ENCODE measurements at places on chromosomes 11 and 22.

GRCh38 chr11:93208663-93209270 lies 11.0 kb upstream of the SLC36A4 start:
- DNase-seq, result no peak

DNA sequence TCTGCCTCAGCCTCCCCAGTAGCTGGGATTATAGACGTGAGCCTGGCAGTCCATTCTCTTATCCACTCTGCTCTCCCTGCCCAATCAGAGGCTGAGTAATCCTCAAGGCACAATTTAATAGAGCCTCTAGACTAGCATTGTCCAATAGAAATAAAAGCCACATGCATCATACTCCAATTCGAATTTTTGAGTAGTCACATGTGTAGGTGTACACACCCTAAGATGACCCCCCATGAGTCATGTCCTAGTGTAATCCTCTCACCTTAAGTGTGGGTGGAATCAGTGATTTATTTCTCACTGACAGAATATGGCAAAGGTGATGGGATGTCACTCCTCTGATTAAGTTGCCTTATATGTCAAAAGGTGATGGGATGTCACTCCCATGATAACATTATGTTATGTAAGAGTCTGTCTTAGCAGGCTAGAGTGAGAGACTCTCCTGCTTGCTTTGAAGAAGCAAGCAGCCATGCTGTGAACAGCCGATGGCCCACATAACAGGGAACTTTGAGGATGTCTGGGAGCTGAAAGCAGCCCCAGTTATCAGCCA lies 61.3 kb downstream of the MN1 start:
- no peak for DNase-seq

- no peak for DNase-seq
Observed at GRCh38 chr11:535210-535518, 212 bp downstream of the HRAS start.

- DNase-seq, result no peak
Observed at GRCh38 chr11:68447015-68447801, 13.3 kb upstream of the PPP6R3 start.

- no peak for DNase-seq
Observed at GRCh38 chr11:121431820-121432526, 20.1 kb upstream of the SORL1 start.

GRCh38 chr11:117881217-117881616 lies 4.8 kb upstream of the FXYD6 start:
- no peak for DNase-seq

- no peak for DNase-seq
Observed at GRCh38 chr22:25508161-25508560, 56.3 kb upstream of the GRK3 start.

- DNase-seq, result no peak
Observed at GRCh38 chr22:42388130-42388797, 43.9 kb downstream of the NFAM1 start.

- no peak for DNase-seq
Observed at GRCh38 chr22:23847991-23848864, 9.4 kb upstream of the DERL3 start.

GRCh38 chr11:35785287-35786167 lies 123.0 kb downstream of the TRIM44 start:
- DNase-seq, result no peak

- DNase-seq, result no peak
Observed at GRCh38 chr11:11582011-11582701, 39.6 kb downstream of the GALNT18 start.

DNA sequence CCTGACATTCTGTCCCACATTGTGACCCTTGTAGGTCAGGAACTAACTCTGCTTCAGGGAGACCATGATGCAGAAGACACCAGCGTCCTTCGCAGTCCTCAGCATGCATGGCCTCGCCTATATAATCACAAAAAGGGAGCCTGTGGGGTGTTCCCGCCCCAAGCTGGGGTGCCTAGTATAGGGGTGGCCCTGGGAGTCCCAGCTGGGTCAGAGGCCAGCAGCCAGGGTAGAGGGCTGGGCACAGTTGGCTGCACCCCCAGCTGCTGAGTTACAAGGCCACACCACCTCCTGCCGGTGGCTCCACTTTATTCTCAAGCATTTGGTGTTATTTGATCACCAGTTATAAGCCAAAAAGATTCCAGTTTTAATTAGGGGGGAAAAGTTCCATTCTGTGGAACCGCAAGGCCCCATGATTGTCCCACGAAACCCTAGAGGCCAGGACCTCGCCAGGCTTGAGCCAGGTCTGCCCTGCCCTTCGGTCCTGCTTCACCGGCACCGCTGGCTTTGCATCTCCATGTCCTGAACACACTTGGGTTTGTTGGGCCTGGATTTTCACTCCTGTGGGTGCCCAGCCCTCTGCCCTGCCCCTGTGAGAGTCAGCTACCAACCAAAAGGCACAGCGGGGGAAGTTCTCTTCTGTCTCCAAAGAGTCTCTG lies 15.0 kb upstream of the GNB1L start:
- DNase-seq, result no peak

DNA sequence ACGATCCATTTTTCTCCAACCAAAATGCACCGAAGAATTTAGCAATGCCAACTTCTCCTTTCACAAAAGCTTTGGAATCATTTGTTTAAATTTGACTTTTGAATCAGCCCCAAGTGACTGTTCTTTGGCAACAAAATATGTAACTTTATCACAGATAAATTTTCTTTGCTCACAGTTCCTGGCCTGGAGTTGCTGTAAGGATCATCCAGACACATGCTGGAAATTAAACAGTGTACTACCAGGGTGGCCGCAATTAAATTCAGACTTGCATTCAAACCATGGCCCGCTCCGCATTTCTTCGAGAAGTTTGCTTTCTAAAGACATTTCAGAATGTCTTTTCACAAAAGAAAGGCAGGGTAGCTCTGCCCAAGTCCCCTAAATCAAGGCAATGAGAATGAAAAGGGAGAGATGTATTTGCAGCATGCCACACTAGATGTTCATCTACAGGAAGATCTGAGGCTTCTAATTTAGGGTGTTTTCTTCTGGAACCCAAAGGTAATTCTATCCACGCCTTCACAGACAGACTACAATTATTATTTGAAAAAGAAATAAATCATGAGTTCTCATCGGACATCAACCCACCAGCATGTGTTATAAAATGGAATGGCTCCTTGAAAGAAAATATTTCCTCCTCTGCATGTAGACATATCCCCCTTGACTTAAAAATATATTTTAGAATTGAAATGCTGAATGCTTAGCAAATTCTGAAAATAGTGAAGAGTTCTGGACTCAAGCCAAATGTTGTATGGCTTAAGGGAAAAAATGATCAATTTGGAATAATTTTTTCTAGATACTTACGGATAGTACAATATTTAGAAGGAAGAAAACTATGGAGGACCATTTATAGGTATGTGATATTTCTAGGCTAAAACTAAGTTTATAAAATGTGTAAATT lies 189.7 kb upstream of the BLID start:
- DNase-seq, result no peak

DNA sequence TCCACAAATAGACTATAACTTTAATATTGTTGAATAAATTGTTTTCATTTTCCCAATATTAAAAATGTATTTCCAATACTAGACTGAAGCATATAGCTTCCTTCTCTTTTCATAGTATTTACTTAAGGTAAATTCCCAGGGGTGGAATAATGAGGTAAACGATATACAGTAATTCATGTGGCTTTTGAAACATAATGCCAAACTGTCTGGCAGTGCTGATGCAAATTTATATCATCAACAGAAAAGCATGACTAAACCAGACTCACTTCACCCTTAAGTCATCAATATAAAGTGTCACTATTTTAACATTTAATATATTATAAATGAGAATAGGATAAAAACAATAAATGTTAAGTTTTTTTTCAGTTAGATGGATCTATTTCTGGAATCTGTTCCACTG lies 13.6 kb downstream of the C2CD3 start:
- DNase-seq, result no peak

DNA sequence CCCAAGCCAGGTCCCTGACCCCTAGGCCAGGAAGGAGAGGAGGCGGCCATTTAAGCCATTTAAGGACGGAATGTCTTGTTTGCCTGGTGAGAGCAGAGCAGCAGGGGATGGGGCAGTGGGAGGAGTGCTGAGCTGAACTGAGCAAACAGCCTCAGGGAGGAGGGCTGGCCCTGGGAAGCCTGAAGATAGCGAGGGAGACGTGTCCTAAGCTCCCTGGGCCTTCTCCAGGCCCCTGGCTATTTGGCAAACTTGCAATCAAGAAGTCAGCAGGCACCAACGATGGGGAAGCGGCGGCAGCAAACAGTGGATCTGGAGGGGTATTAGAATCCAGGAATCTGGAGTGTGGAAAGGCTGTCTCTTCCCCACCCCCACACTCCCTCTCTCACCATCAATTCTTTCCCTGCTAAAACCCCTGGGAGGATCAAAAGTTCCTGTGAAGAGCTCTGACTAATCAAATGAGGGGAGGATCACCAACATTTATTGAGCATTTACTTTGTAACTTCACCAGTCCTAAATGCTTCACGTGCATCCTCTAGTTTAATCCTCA lies 8.8 kb downstream of the BCL9L start:
- DNase-seq, result no peak

- DNase-seq, result no peak
Observed at GRCh38 chr22:38501797-38502672, 4.1 kb downstream of the DDX17 start.

DNA sequence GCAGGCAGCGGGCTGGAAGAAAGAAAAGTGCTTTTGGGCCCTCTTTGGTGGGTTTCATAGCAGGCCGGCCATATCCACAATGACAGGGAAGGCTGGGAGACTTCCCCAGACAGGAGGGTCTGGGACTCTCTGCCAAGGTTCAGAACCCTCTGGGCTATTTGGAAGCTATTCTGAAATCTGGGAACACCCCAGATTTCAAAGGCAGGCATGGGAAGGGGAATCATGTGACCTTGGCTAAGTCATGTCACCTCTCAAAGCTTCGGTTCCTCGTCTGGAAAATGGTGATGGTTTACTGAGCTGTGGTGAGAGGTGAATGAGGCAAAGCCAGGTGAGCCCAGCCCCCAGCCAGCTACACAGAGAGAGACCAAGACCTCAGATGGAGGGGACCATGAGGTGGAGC lies 4.6 kb downstream of the CASTOR1 start:
- DNase-seq, result no peak

DNA sequence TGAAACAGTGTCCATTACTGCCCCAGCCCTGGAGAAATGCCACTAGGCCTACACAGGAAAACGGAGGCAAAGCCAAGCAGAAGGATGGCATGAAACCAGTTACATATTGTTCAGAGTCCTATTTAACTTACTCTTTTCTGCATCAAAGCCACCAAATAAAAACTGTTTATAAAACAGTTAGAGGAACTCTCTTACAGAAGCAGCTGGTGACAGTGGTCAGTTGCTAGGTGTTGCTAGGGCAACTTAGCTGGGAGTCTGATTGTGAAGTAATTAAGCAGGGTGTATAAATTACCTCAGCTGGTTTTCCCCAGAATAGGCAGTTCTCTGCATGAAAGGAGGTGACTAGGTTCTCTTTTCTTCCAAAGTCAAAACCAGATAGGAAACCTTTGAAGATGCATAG lies 115.6 kb upstream of the ZBED5 start:
- DNase-seq, result no peak

- DNase-seq, result no peak
Observed at GRCh38 chr22:24500277-24500820, 5.2 kb downstream of the UPB1 start.

- DNase-seq, result no peak
Observed at GRCh38 chr22:47597041-47597440, 834.6 kb downstream of the TBC1D22A start.

DNA sequence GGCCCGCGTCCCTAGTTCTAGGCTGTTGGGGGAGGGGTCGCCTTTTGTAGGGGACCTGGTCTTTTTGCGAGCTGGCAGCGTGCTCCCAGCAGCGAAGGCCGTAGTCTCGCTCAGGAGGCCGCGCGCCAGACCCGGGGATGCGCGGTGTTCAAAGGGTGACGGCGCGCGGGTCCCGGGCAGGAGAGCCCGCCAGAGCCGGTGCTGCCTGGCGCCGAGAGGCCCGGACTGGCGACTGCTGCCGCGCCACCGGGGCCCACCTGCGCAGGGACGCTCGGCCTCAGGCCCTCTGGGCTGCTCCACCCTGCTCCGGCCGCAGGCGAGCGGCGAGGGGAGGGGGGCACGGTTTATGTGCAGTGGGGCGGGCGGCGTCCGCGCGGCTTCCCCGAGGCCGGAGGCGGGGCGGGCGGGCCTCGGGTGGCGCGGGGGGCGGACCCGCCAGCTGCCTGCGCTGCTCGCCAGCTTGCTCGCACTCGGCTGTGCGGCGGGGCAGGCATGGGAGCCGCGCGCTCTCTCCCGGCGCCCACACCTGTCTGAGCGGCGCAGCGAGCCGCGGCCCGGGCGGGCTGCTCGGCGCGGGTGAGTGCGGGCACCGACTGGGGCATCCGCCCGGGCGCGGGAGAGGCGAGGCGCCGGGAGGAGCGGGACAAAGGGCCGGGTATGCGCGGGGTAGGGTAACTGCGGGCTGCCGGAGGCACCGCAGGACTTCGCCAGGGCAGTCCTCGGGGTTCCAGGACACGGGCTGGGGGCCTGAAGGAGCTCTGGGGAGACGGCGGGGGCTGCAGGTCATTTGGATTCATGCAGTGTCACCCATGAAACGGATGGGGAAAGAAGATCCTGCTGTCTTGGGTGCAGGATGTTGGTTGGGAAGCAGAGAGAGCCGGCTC lies at the start of gene PRSS23:
Gene PRSS23, plus strand, starts transcription at position 467 of the 884 bp plus-strand sequence. CDS start 7,102 bp downstream, outside the sequence.
- DNase-seq, result no peak

DNA sequence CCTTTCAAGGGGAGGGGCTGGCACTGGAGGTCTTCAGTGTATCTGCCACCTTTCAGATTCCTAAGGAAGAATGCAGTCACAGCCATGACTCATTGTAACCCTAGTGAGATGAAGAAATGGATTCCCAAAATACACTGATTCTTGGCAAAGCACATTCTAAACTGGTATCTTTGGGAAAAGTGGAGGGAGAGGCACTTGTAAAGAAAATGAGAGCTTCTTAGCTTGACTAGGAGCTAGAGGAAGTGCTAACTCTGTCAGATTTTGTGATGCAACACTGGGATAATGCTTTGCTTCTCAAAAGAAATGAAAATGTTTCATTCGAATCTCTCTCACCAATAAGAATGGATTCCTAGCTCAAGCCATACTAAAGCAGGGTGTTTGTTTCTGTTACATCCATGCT lies 14.3 kb downstream of the NRIP3 start:
- peak; percentile 51 for DNase-seq

- DNase-seq, result no peak
Observed at GRCh38 chr11:8937659-8938058, 4.9 kb upstream of the C11orf16 start.

GRCh38 chr11:111541254-111542061 lies 938 bp downstream of the LAYN start:
- no peak for DNase-seq

- DNase-seq, result no peak
Observed at GRCh38 chr11:75302371-75302770, 49.1 kb downstream of the ARRB1 start.

GRCh38 chr11:93084727-93085505 lies 112.9 kb downstream of the SLC36A4 start:
- no peak for DNase-seq

GRCh38 chr22:23058063-23058462 lies 12.3 kb upstream of the GNAZ start:
- DNase-seq, result no peak

GRCh38 chr22:16959345-16959930 lies 48.6 kb downstream of the GAB4 start:
- DNase-seq, result no peak

GRCh38 chr11:46114961-46115360 lies 6.3 kb downstream of the PHF21A start:
- no peak for DNase-seq

- DNase-seq, result no peak
Observed at GRCh38 chr11:8381343-8381742, 117.7 kb upstream of the LMO1 start.

Data from HS-27A (cell line).